Gastroesophageal sphincter (tissue), 4 donors: ENCODE measurements at places on chromosomes 7 and 10.

- ATAC-seq = no peak
Observed at GRCh38 chr10:83122336-83122735, 1017.0 kb upstream of the GHITM start.

DNA sequence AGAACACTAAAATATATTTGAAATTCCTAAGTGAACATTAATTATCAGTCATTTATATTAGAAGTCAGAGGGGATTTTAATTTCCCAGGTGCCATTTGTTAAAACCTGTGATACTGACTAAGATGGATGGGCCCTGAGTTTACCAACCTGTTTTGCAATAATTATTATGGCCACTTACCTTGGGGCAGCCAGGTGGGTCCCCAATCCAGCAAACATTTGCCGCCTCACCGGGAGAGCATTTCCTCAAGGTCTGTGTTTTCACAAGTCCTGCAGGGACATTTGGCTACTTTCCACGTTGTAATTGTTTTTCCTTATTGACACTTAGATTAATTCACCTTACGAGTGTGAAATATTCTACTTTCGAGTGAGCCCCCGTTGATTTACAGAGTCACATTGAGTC is 251.2 kb upstream of the PPP2R2D start:
- no peak for ATAC-seq

GRCh38 chr10:34145715-34146114 is 669.4 kb downstream of the PARD3 start:
- ATAC-seq = no peak

DNA sequence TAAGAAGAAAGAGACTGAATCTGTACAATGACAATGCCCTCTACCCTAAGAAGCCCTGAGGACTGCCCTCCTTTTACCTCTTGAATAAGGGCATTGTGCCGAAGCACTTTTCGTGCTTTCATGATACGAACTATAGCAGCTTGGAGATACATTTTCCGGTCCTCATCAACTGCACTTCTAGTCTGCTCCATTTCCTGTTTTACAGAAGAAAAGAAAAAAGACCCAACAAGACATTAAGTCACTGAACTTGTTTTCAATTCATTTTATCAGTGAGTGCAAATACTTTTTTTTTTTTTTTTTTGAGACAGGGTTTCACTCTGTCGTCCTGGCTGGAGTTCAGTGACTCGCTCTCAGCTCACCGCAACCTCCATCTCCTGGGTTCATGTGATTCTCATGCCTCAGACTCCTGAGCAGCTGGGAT is 78.4 kb downstream of the CUL2 start:
- ATAC-seq = no peak

DNA sequence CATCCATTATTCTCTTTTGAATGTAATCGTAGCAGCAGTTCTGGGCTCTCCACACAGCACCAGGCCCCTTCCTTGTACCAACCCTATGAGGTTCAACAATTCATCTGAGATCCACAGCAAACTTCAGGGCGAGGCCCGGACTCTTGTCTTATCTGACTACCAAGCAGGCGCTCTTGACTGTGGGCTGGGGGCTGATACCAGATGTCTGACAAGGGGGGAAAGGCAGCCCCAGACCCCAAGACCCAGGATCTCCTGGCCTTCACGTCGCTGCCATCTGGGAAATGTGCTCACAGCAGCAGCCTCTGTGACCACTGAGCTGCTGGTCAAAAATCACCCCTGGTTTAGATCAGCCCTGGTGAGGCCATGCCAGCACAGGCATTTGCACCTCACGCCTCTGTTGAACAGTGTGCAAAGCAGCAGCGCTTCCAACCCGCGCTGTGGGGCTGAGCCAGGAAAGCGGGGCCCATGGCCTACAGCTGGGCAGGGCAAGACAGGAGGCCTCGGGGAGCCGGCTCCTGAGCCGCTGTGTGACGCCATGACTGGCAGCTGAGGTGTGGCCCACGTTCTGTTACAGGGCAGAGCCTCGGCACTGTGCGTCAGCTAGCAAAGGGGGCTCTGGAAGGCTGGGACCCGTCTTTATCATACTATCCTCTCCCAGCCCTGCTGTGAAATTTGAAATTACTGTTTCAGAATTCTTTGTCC is 143.9 kb downstream of the PAXIP1 start:
- ATAC-seq = no peak

GRCh38 chr10:101358706-101359300 is 4.8 kb downstream of the BTRC start:
- ATAC-seq = no peak

DNA sequence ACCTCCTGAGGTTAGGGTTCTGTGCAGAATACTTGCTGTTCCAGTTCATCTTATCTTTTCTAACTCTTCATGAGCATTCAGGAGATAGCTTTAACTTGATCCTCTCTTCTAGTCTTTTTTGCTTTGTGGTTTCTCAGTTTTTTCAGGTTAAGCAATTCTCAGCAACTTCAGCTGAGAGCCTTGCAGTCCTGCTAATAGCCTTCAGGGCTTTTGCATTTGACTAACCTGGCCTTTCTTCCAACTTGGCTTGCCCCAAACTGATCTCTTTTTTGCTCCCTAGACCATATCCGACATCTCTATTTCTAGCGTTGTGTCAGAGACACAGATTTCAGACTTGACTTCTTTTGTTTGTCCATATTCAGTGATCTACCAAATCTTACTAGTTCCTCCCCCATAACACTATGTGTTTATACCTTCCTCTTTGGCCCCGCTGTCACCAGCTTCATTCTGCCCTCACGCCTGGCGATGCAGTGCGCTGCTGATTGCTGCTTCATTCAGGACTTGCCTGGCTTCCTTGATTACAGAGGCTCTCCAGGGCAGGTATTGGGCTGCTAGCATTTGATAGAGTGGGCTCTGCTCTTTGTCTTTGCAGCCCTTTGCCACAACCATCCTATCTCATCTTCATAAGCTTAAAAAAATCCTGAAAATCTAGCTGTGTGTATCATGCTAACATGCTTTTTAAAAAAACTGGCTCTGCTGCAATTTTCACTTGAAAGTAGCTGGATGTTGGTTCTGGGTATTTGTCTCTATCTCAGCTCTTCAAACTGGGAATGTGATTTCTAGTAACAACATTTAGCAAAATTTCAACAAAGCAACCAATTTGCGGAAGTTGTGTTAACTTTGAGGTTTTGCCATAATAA is 9.6 kb downstream of the CUL1 start:
- no peak for ATAC-seq

GRCh38 chr10:10389182-10389581 is 628.5 kb upstream of the CELF2 start:
- ATAC-seq = no peak

- peak; percentile 39 for ATAC-seq
Observed at GRCh38 chr10:27713941-27714340, 31.7 kb downstream of the MKX start.
